ENCODE measurements at places on chromosomes 6 and 20.

- DNase-seq: no peak
Observed at GRCh38 chr6:7933794-7934193, 23.2 kb upstream of the TXNDC5 start.

- no peak for DNase-seq
Observed at GRCh38 chr6:141675957-141676356, 456.8 kb upstream of the GJE1 start.

DNA sequence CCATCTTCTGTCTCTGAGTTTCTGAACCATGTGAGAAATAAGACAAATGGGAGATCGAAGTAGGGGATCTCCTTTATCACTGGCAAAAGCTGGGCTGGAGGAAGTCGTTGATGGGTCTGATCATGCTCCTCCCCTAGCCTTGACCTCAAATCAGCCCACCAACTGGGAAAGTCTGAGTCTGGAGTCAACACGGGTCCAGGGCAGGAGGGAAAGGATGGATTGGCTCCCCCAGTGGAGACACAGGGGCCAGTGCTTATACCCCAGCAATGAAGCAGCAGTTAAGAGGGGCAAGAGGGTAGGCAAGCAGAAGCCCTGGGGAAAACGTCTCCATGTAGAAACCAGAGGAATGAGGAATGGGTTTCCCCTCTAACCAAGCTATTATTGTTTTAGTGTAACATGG is 152.6 kb downstream of the TBC1D7 start:
- no peak for DNase-seq

DNA sequence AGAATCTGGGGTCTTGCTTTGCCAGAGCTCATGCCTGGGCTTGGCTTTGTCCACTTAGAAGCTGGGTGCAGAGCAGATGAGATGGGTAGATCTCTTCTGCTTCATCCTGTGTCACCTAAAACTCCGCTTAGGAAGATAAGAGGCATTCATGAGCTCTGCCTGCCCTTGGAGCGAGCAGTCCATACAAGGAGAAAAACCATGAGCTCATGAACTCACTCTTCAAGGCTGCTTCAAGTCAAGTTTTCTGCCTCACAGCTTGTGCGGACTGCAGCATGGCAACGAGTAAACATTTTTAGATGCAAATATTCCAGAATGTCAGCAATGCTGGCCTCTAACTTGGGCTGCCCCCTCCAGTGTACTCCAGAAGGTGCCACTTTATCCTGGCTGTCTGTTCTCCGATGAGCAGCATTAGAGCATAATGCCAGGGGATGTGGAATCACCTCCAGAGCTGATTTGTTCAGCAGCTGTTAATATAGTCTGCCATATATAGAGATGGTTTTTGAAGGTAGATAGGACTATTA is 10.7 kb upstream of the UQCC2 start:
- no peak for DNase-seq

- no peak for DNase-seq
Observed at GRCh38 chr6:158500016-158500735, 59.7 kb upstream of the TMEM181 start.

- no peak for DNase-seq
Observed at GRCh38 chr6:90212274-90212673, 84.4 kb downstream of the BACH2 start.

DNA sequence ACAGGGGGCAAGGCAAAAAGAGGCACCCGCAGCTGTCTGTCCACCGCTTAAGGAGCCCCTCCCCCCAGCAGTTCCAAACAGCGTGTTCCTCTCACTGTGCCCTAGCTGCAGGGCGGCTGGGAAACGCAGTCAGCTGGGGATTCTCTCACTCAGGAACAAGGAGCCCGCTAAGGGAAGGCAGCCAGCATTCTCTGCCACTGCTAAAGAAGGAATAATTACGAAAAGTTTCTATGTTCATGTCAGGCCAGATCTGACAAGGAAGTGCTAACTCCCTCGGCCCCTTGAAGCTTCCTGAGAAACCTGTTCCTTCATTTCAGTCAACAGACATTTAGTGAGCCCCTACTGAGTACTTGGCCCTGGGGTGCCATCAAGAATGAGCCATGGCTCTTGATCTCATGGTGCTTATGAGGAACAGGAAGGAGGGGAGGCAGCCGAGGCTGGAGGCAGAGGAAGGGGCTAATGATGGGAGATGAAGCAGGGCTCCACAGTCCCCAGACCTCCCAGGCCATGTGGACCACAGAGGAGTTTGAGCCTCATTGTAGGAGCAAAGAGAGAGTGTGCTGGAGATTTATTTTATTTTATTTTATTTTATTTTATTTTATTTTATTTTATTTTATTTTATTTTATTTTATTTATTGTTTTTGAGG is 101.7 kb upstream of the PMEPA1 start:
- no peak for DNase-seq

DNA sequence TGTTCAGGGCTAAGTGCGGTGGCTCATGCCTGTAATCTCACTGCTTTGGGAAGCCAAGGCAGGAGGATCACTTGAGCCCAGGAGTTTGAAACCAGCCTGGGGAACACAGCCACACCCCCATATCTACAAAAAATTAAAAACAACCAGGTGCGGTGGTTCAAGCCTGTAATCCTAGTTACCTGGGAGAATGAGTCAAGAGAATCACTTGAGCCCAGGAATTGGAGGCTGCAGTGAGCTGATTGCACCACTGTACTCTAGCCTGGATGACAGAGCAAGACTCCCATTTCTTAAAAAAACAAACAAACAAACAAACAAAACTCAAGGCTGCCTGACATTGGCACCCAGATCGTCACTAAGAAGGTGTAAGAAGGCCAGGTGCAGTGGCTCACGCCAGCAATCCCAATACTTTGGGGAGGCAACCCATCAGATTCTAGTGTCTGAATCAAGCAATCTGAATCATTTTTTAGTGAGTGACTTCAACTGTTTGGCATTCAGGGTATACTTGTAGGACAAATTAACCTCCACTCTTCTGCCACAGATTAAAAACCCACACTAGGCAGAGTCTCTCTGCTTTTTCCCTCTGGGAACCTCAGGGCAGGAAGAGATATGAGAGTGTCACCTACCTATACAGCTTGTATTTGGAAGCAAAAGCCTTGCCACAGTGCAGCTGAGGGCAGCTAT is 6.1 kb downstream of the PLAGL2 start:
- no peak for DNase-seq

GRCh38 chr6:105831311-105832097 is 254.6 kb upstream of the PRDM1 start:
- DNase-seq: no peak

DNA sequence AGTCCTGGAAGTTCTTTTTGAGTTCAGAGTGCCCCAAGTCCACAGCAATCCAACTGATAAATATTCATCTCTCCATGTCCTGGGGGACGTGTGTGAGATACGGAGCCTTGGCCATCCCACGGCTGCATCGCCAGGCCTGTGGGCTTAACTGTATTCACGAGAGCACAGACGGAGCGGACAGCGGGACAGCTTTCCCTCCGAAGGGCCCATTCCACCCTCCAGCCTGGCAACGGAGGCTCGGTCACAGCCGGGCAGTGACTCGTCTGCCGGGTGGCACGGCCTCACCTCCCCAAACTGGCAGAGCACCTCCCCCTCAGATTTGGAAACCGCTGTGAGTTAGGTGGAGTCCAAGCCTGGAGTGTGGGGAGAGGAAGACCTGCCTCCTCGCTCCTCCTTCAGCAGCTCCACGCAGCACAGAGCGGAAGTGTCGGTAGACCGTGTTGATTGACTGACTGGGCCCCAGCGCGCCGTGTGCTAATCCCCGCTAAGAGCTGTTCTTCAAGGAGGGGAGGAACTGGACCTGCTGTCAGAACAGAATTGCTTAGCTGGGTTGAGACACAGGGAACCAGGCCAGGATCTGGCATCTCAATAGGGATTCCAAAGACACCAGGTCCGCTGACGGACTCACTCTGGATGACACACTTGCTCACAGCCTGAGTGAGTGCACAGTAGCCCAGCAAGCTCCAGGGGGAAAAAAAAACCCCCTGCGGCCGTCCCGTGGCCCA is 10.9 kb downstream of the FOXF2 start:
- no peak for DNase-seq

DNA sequence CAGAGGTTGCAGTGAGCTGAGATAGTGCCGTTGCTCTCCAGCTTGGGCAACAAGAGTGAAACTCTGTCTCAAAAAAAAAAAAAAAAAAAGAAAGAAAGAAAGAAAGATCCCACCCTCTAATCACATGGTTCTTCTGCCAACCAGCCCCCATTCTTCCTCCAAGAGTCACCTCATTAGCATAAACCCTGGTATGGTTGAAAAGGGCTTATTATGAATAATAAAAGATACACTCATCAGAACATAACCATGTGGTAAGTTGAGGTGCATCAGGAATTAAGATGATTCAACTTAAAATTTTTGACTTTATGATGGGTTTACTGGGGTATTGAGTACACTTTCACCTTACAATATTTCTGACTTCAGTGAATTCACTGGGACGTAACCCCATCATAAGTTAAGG is 793 bp upstream of the TRIM40 start:
- no peak for DNase-seq

DNA sequence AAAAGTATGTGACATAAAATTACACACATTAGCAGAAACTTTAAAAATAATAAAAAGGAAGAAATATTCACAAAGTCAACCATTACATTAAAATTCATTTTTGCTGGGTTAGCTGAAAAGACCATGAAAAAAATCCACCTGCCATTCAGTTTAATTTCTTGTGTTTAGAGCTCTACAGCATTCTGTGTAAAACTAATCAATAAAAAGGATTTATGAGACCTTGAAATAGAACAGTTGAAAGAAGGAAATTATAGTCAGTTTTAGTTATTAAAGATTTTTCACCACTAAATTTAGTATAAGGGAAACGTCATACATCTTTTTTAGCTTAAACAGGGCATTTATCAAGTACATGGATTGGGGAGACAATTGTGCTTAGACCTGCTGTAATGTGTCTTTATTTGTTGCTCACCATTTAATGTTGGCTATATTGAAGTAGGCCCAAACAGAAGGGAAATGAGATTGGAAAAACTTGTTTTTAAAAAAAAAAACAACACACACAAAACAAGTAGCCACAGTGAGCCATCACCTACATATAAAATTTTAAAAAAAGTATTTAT is 438.7 kb upstream of the POU3F2 start:
- DNase-seq: no peak

GRCh38 chr6:111984081-111984480 is 69.8 kb upstream of the CCN6 start:
- peak; percentile 52 for DNase-seq
